ENCODE measurements at places on chromosomes 4 and X.

DNA sequence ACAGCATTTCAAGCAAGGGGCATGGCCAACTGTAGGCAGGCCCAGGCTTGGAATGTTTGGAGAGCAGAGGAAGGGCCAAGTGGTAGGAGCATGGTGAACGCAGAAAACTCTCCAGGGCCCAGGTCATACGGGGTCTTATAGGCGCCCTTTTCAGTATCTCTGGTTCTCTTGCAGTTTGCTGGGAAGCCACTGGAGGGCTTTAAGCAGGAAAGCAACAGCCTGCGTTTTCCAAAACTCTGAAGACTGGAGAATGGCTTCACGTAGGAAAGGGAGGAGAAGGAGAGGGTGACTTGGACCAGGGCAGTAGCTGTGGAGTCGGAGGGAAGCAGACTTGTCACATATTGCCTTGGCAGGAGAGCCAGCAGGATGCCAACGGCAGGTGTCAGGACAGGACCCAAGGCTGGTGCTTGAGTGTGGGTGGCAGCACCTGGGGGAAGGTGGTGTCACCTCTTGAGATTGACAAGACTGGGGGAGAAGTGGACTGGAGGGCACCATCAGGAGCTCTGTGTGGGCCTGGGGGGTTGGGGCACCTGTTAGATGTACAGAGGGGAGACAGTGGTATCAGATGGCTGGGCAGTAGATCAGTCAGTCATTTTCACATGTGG is 21.9 kb downstream of the TKTL1 start:
- peak; percentile 71 for DNase-seq

DNA sequence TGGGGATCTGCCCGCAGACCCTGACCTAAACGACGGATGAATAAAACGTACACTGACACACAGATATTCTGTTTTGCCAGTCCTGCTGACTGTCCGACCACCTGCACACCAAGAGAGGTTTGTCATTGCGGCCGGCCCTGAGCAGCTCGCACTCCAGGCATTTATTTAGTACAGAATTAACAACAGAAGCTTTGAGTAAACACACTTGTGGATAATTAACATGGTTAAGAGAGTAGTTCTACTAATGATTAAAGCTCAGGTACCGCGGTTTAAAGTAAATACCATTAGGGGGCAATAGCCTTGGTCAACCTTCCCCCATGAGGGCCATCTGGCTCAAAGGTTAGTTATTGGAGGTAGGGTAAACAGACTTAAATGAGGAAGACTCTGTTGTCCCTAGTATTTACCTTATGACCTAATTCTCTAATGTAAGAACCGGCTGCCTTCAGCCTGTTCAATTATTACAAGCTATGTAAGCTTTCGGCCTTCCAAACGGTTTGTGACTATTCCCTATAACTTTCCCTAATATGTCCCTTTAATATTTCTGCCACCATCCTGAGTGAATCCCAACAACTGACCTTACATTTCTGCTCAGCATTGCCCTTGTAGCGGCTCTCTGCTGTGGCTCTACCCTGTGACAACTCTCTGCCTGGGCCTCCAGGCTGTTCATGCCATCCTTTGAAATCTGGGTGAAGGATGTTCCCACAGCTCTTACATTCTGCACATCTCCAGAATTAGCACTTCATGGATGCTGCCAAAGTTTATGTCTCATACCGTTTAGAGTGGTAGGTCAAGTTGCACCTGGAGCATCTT is 46.9 kb upstream of the SYTL5 start:
- DNase-seq, result no peak

- DNase-seq, result peak; percentile 96
Measured at GRCh38 chr4:6327220-6327917, 57.7 kb downstream of the WFS1 start.

- no peak for DNase-seq
Measured at GRCh38 chr4:7968262-7968896, 28.7 kb upstream of the AFAP1 start.

- DNase-seq, result no peak
Measured at GRCh38 chr4:86939729-86940575, 5.1 kb downstream of the AFF1 start.

GRCh38 chr4:92387459-92388069 is 83.8 kb downstream of the GRID2 start:
- peak; percentile 2 for DNase-seq

DNA sequence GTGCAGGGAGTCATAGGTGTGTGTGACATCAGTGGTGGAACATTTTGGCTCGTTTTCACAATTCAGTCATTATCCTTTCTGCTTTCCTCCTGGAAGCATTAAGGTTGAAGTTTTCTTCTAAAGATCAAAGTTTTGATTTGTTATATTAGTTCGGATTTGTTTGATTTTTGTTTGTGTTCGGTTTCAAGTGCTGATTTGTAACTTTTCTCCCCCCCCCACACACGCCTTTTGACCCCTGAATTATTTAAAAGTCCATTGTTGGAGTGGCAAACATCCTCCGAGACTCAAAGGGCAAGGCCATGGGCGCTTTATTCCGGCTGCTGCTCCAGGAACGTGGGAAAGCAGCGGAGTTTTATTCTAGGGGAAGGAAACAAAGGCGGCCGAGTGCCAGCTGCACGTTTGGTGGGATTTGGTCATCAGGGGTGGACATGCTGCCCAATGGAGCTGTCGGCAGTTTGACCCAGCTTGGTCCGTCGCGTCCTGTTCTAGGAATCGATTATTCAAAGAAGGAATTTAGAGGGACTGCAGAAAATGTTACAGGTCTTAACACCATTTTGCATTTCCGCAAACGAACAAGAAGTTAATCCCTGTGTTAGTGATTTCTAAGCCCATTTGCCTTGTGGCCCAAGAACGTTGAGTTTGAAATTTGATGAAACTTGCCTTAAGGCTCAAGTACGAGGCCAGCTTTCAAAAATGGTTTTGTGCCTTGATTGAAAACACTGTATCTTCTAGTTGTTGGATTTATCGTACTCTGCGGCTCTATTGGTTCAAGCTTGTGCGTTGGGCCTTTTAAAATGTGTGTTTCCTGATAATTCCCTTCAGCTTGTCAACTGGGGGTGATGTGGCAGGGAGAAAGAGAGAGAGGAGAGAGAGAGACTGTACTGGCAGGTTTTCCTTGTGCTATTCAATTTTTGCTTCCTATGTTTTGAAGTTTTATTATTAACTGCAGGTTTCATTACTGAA is 565 bp upstream of the ZNF41 start:
- DNase-seq, result peak; percentile 31

- no peak for DNase-seq
Measured at GRCh38 chr4:73718375-73719373, 21.7 kb upstream of the CXCL8 start.

DNA sequence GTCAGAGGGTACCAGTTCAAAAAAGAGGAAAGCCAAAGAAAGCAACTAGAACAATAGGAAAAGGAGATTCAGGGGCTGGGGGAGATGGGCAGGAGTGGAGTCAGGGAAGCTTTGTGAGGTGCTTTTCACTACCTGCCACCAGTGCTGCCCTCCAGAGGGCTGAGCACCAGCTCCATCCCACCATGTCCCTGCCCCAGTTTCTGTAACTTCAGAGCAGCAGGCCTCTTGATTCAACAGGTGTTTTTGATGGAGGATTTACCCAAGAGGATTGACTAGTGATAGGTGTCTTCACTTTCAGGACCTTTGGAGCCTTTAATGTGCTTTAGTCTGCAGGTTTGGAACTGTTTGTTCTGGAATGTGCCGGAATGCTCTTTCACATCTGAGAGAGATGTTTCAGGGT is 12.1 kb downstream of the KIT start:
- peak; percentile 43 for DNase-seq

DNA sequence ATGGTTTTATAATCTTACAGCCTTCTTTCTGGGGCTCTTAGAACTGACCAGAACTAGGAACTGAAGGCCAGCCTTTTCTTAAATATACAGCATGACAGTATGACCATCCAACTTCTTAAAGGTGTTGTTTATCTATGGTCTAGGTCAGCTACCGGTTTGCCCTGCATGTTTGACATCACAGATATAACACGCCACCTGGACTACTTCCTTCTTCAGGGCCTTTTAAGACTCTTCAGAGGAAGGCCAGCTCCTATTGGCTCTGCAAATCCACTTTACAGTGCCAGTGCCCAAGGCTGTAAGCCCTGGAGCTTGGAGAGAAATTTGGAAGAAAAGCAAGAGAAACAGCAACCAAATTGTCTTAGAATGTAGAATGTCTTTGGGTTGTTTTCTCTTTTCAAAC is 185.5 kb downstream of the MGST2 start:
- no peak for DNase-seq

- DNase-seq, result no peak
Measured at GRCh38 chrX:65772842-65773241, 105.4 kb downstream of the MSN start.

- DNase-seq, result no peak
Measured at GRCh38 chr4:141301216-141301615, 80.5 kb downstream of the ZNF330 start.

GRCh38 chrX:148049441-148049840 is 68.3 kb downstream of the FMR1NB start:
- DNase-seq, result peak; percentile 42

DNA sequence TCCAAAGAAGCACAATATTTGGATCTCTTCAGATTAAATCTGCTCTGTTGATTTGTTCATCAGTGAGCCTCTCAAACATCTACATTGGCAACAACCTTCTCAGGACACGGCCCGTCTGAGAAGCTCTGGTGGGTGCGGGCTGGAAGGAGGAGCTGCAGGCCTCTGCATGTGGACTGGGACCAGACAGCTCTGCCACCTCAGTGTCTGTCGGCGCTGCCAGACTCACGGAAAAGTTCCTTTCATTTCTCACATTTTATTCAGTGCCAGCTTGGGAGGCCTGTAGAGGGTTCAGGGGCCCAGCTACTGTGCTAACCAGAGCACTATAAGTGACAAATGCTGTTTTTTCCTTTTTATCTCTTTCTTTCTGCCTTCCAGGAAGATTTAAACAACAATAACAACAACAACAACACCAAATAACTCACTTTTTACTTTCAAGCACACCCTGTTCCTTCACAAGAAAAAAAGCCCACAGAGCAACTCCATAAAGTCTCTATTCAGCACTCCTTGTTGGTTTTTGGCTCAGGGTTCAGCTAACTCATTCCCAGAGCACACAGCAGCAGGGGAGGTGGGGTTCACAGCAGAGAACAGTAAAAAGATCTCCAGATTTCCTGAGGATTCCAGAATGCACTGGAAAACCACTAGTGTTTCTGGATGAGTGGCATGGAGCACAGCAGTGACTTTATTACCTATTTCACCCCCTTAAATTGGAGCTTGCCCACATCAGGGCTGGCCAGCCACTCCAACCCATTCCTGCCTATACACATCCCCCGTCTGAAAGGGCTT is 23.2 kb upstream of the HOPX start:
- DNase-seq, result no peak

- DNase-seq, result peak; percentile 13
Measured at GRCh38 chrX:94695910-94696309, 1021.9 kb downstream of the FAM133A start.

- no peak for DNase-seq
Measured at GRCh38 chr4:161931089-161931488, 232.7 kb downstream of the FSTL5 start.

GRCh38 chr4:70754470-70754869 is 32.7 kb downstream of the RUFY3 start:
- DNase-seq, result no peak

DNA sequence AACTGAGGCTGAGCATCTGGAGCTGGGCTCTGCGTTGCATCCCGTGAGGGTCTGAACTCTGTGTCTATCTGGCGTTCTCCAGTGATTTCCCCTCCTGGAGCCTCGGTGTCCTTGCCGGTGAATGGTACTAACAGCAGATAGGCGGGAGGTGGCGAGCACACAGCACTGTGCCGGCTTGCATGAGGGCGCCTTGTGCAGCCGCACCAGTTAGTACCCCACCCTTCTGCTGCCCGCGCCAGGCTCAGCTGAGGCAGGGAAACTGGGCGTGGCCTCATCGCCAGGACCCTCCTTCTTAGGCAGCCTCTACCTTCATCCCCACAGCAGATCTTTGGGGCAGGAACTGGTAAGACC is 42.7 kb downstream of the SORCS2 start:
- DNase-seq, result no peak

- no peak for DNase-seq
Measured at GRCh38 chrX:42496239-42496638, 281.7 kb downstream of the PPP1R2C start.

GRCh38 chr4:79598801-79599200 is 190.8 kb upstream of the GK2 start:
- no peak for DNase-seq

DNA sequence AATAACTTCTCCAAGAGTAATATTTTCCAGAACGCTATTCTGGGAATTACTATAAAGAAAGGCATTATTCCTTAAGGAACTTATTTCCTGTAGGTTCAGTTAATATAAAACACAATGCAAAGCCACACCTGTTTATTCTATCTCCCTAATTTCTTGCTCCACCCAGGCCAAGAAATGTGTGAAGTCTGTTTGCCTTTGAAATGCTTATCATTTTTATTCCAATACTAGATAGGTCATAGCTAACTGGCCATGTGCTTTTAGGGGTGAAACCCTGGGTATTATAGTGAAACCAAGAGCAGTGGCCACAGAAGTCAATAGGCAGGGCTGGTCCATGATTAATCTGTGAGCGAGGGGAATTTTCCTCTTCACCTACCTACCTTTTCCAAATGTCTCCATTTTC is 14.8 kb downstream of the CXCL3 start:
- no peak for DNase-seq

- DNase-seq, result no peak
Measured at GRCh38 chrX:39904816-39905537, 192.8 kb downstream of the BCOR start.

- DNase-seq, result no peak
Measured at GRCh38 chr4:151202851-151203455, 74.0 kb upstream of the PRSS48 start.

DNA sequence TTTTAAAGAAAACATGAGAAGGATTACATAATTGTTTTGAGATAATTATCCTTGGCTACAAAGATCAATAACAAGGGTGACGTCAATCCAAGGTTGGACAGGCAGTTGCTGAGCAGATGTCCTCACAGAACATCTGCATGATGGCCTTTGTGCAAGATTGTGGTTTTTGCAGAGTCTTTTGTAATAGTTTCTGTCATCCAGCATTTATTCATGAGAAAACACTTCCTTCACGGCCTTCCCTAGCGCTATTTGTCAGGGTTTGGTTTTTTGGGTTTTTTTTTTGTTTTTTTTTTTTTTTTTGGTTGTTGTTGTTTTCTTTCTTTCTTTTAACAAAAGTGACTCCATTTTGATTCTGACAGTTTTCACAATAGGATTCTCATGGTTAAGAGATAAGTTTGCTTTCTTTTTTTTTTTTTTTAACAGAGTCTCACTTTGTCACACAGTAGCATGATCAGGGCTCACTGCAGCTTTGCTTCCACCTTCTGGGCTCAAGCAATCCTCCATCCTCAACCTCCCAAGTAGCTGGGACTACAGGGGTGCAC is 31.5 kb upstream of the ELF2 start:
- DNase-seq, result no peak

- DNase-seq, result no peak
Measured at GRCh38 chr4:110702326-110702725, 79.4 kb upstream of the PITX2 start.

DNA sequence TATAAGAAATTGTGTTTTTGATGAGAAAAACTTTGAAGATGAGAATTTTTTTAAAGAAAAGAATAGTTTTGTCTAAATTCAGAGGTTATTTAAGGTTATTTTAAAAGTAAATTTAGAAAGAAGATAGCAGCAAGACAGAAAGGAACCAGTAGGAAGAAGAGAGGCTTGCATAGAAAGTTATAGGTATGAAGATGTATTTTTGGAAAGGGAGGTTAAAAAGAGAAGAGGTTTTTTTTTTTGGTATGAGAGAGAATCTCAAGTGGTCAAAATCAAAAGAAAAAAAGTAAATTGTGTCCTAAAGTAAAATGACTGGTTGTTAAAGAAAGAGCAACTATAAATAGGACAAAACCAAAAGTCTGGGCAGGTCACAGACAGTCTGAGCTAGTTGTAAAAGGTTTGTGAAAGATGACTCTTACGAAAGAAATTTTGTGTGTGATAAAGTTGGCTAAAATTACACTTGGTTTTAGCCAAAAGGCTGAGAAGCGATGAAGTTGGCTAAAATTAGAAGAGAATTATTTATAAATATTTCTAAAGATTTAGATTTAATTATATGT is 16.4 kb upstream of the EIF4E start:
- DNase-seq, result no peak
